ENCODE measurements at places on chromosomes 4 and X.

DNA sequence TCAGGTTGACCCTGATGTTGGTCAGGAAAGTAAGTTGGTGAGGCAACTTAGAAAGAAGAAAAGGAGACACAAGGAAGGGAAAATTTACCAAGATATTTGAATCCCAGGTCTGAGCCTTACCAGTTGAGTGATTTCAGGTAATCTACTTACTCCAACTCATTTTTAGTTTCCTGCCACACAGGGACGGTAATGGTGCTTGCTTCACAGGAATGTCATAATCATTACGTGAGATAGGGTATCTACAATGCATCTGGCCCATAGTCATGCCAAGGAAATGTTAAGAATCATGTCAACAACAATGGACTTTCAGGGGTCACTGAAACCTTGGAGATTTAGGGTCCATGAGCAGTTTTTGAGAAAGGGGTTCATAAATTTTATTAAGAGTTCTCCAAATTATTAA is 195.4 kb upstream of the HHIP start:
- H3K27me3 ChIP-seq = no peaks in the 10 kb centered on the region
- no peak overlapping the region for H3K27ac ChIP-seq
- H3K4me3 ChIP-seq = no peak overlapping the region
- H3K4me1 ChIP-seq = no peaks in the 10 kb centered on the region
- no peaks in the 10 kb centered on the region for H3K36me3 ChIP-seq
- no peak for DNase-seq

DNA sequence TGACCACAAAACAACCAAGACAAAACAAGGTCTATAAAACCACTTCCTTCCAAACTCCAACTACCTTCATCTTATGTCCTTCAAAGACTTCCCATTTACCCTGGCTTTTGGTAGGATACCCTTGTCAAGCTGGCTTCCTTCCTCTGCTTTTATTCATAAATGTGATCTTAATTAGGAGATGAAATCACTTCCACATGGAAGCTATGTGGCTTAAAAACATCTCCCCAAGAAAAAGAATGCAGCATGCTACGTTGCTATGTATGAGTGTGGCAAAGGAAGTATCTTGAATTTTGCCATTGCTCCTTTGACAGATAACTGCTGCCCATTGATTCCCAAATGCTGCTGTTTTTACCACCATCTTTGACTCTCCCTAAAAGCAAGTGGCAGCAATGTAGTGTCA is 46.4 kb upstream of the VEGFD start:
- H3K27ac ChIP-seq = no peak overlapping the region
- DNase-seq = no peak
- H3K4me1 ChIP-seq = no peaks in the 10 kb centered on the region
- no peaks in the 10 kb centered on the region for H3K27me3 ChIP-seq
- no peak overlapping the region for H3K4me3 ChIP-seq

- H3K4me3 ChIP-seq = no peak overlapping the region
- H3K27me3 ChIP-seq = no peaks in the 10 kb centered on the region
- no peaks in the 10 kb centered on the region for H3K4me1 ChIP-seq
- no peak for DNase-seq
Measured at GRCh38 chr4:80138551-80139538, 58.5 kb upstream of the PRDM8 start.

- no peaks in the 10 kb centered on the region for H3K27me3 ChIP-seq
- H3K4me1 ChIP-seq = no peaks in the 10 kb centered on the region
- H3K4me3 ChIP-seq = no peak overlapping the region
- no peak for DNase-seq
Measured at GRCh38 chrX:7389576-7389975, 241.6 kb upstream of the PUDP start.

GRCh38 chr4:8103421-8104390 is 54.9 kb downstream of the ABLIM2 start:
- H3K4me1 ChIP-seq = no peaks in the 10 kb centered on the region
- no peak for DNase-seq
- H3K27me3 ChIP-seq = no peaks in the 10 kb centered on the region
- no peak overlapping the region for H3K27ac ChIP-seq

- H3K27ac ChIP-seq = no peak overlapping the region
- H3K4me3 ChIP-seq = no peak overlapping the region
- H3K4me1 ChIP-seq = no peaks in the 10 kb centered on the region
- no peak for DNase-seq
Measured at GRCh38 chr4:138367942-138368341, 125.8 kb upstream of the SLC7A11 start.

GRCh38 chrX:37302569-37302968 is 46.6 kb upstream of the PRRG1 start:
- no peaks in the 10 kb centered on the region for H3K27me3 ChIP-seq
- H3K4me3 ChIP-seq = no peak overlapping the region
- no peaks in the 10 kb centered on the region for H3K4me1 ChIP-seq
- H3K36me3 ChIP-seq = no peaks in the 10 kb centered on the region
- DNase-seq = no peak

DNA sequence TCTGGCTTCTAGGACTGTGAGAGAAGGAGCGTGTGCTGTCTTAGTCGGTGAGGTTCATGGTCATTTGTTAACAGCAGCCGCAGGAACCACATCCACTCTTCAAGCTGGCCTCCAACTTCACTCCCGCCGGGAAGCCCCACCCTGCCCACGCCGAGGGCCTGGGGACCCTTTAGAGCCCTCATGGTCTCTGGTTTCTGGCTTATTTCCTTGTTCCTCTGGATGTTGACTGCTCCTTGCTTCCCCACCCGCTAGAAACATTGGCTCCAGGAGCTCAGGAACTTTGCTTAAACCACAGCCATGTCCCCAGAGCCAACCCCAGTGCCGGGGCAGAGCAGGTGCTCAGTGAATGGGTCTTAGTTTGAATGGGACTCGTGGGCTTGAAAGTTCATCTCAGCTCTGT is 40.8 kb downstream of the HTRA3 start:
- DNase-seq = no peak
- no peak overlapping the region for H3K27ac ChIP-seq
- H3K4me3 ChIP-seq = no peak overlapping the region
- H3K27me3 ChIP-seq = no peaks in the 10 kb centered on the region
- no peaks in the 10 kb centered on the region for H3K4me1 ChIP-seq

- H3K4me3 ChIP-seq = no peak overlapping the region
- H3K36me3 ChIP-seq = no peaks in the 10 kb centered on the region
- no peak for DNase-seq
- no peaks in the 10 kb centered on the region for H3K27me3 ChIP-seq
- no peak overlapping the region for H3K27ac ChIP-seq
- H3K4me1 ChIP-seq = no peaks in the 10 kb centered on the region
Measured at GRCh38 chr4:1116838-1117237, 3.5 kb upstream of the RNF212 start.

GRCh38 chrX:30777575-30777974 is 111.5 kb downstream of the TAB3 start:
- no peak overlapping the region for H3K4me3 ChIP-seq
- H3K27ac ChIP-seq = no peak overlapping the region
- no peaks in the 10 kb centered on the region for H3K4me1 ChIP-seq
- H3K36me3 ChIP-seq = no peaks in the 10 kb centered on the region

- no peaks in the 10 kb centered on the region for H3K27me3 ChIP-seq
- no peak overlapping the region for H3K27ac ChIP-seq
- no peak overlapping the region for H3K4me3 ChIP-seq
- no peak for DNase-seq
- H3K36me3 ChIP-seq = no peaks in the 10 kb centered on the region
Measured at GRCh38 chr4:51835855-51836254, 7.1 kb upstream of the DCUN1D4 start.

DNA sequence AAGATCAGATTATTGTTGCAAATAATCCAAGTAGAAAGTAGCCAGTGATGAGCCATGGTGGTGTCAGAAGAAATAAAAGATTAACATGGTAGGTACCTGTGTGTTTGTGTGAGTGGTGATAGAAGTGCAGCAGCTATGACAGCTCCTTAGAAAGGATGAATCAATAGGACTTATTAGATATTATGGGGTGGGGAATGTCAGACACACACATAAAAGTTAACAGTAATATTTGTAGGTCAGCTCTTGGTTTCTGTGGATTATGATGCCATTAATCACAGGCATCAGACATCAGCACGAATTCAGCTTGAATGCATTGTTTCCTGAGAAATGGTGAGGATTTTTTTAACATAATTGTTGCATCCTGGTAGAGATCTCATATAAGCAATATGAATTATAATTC is 695.7 kb downstream of the CENPC start:
- H3K27me3 ChIP-seq = no peaks in the 10 kb centered on the region
- no peaks in the 10 kb centered on the region for H3K36me3 ChIP-seq
- H3K4me3 ChIP-seq = no peak overlapping the region
- no peak overlapping the region for H3K27ac ChIP-seq
- no peak for DNase-seq

GRCh38 chrX:39603230-39603629 is 494.5 kb downstream of the BCOR start:
- H3K27ac ChIP-seq = no peak overlapping the region
- no peaks in the 10 kb centered on the region for H3K36me3 ChIP-seq
- no peaks in the 10 kb centered on the region for H3K27me3 ChIP-seq
- no peaks in the 10 kb centered on the region for H3K4me1 ChIP-seq

- no peak overlapping the region for H3K4me3 ChIP-seq
- DNase-seq = no peak
- H3K36me3 ChIP-seq = no peaks in the 10 kb centered on the region
- H3K27me3 ChIP-seq = no peaks in the 10 kb centered on the region
Measured at GRCh38 chr4:151688785-151689043, 72.1 kb downstream of the GATB start.

GRCh38 chr4:168784786-168785461 is 225.1 kb downstream of the CBR4 start:
- no peak overlapping the region for H3K27ac ChIP-seq
- peak; percentile 39 for DNase-seq
- no peaks in the 10 kb centered on the region for H3K4me1 ChIP-seq
- H3K4me3 ChIP-seq = no peak overlapping the region
- no peaks in the 10 kb centered on the region for H3K27me3 ChIP-seq

GRCh38 chrX:44747317-44747716 is 96.5 kb upstream of the DUSP21 start:
- no peaks in the 10 kb centered on the region for H3K36me3 ChIP-seq
- DNase-seq = no peak
- no peaks in the 10 kb centered on the region for H3K27me3 ChIP-seq
- H3K4me3 ChIP-seq = no peak overlapping the region
- no peak overlapping the region for H3K27ac ChIP-seq

DNA sequence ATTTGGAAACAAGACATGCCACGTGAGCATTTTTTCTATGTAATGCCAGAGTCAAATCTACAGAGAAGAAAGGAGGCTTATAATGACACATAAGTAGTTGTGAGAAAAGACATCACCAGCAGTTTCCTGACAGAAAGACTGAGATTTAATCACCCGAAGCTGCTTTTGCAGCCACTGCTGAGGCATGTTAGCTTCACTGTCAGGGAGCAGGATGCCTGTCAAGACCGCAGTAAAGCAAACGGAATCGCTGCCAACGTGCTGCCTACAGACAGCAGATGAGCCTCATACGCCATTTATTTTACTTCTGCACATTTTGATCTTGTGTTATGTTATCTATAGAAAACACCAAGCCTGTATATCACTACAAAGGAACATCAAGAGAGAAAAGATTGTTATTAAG is 68.7 kb upstream of the NDST3 start:
- H3K27ac ChIP-seq = no peak overlapping the region
- no peaks in the 10 kb centered on the region for H3K4me1 ChIP-seq
- no peaks in the 10 kb centered on the region for H3K27me3 ChIP-seq
- no peak overlapping the region for H3K4me3 ChIP-seq

GRCh38 chrX:120522820-120523219 is 37.9 kb downstream of the CUL4B start:
- no peaks in the 10 kb centered on the region for H3K36me3 ChIP-seq
- H3K4me1 ChIP-seq = no peaks in the 10 kb centered on the region
- H3K4me3 ChIP-seq = no peak overlapping the region
- no peak overlapping the region for H3K27ac ChIP-seq
- no peak for DNase-seq

DNA sequence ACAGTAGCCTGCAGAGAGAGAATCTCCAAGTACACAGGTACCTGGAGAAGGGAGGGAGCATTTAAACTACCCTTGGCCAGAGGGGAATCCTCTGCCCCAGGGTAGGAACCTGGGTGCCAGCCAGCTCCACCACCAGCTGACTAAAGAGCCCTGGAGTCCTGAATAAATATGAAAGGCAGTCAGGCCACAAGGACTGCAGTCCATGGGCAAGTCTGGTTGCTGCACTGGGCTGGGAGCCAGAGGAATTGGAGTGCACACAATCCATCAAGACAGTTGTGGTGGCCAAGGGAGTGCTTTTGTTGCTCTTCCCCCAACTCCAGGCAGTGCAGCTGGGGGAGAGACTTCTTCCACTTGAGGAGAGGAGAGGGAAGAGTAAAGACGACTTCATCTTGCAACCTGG is 172.5 kb downstream of the HNRNPD start:
- no peak overlapping the region for H3K27ac ChIP-seq
- no peak for DNase-seq
- no peaks in the 10 kb centered on the region for H3K36me3 ChIP-seq
- H3K4me1 ChIP-seq = no peaks in the 10 kb centered on the region
- H3K4me3 ChIP-seq = no peak overlapping the region
- no peaks in the 10 kb centered on the region for H3K27me3 ChIP-seq

GRCh38 chrX:115324194-115324593 is 34.7 kb downstream of the LUZP4 start:
- H3K27me3 ChIP-seq = no peaks in the 10 kb centered on the region
- DNase-seq = no peak
- H3K4me3 ChIP-seq = no peak overlapping the region
- no peaks in the 10 kb centered on the region for H3K36me3 ChIP-seq
- no peaks in the 10 kb centered on the region for H3K4me1 ChIP-seq

- no peak overlapping the region for H3K27ac ChIP-seq
- no peak overlapping the region for H3K4me3 ChIP-seq
- no peaks in the 10 kb centered on the region for H3K4me1 ChIP-seq
- no peak for DNase-seq
Measured at GRCh38 chr4:77635246-77635645, 29.6 kb downstream of the CXCL13 start.

DNA sequence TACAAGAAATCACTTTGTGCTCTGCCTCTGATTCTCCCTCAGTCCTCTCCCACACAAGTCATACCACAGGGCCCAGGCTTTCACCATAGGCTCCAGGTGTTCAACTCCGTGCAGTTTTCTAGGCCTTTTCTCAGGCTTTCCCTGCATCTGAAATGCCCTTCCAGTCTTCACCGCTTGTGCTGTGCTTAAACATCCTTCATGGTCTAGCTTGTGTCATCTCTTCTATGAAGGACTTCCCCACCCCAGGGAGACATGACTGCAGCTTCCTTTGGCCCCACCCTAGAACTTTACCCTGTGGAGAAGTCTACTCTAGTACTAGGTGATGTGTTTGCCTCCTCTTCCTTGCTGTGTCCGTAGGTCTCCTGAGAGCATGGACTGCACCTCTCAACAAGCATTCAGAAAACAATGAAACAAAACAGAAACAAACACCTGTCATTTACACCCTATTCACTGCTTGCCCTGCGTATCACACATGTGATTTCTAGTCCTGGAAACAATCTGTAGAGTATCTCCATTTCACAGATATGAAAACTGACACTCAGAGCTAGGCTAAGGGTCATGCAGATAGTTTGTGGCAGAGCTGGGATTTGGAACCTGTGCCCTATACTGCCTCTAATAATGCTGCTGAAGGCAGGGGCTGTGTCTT is 22.7 kb upstream of the LEF1 start:
- no peak for DNase-seq
- no peak overlapping the region for H3K4me3 ChIP-seq
- no peaks in the 10 kb centered on the region for H3K4me1 ChIP-seq
- H3K36me3 ChIP-seq = no peaks in the 10 kb centered on the region
- H3K27ac ChIP-seq = no peak overlapping the region
- H3K27me3 ChIP-seq = no peaks in the 10 kb centered on the region

Data from prostate gland (tissue), 2 donors.